Tongue (tissue), 3 donors: ENCODE measurements at places on chromosomes 7 and 10. TPM values are rescaled to one million over a fixed set of nuclear protein-coding genes. Genes with fewer than 3 reads are reported as not detected.

- DNase-seq: no peak
Observed at GRCh38 chr10:102542800-102543418, 39.1 kb downstream of the SUFU start.

GRCh38 chr10:61761825-61762217 lies 99.1 kb downstream of the CABCOCO1 start:
- no peak for DNase-seq

The SPDYE1 gene
- total RNA-seq: not detected

GRCh38 chr7:81165070-81165469 lies 246.2 kb upstream of the SEMA3C start:
- no peak for DNase-seq

DNA sequence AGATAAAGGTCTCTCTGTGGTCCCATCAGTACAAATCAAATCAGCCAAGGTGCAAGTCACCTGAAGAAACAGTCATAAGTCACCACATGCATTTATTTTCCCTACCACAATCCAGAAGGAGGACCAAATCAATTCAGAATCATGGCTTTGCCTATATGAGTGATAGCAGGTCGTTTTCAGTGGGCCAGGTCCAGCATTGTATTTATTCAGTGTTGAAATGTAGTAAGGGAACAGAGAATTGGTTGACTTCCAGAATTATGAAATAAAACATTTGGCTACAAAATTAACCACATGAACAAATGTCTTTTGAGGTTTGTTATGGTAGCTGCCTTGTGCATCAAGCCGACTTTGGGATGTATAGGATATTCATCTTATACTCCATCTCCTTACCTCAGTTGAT lies 88.4 kb downstream of the POLR1F start:
- DNase-seq: peak; percentile 4

DNA sequence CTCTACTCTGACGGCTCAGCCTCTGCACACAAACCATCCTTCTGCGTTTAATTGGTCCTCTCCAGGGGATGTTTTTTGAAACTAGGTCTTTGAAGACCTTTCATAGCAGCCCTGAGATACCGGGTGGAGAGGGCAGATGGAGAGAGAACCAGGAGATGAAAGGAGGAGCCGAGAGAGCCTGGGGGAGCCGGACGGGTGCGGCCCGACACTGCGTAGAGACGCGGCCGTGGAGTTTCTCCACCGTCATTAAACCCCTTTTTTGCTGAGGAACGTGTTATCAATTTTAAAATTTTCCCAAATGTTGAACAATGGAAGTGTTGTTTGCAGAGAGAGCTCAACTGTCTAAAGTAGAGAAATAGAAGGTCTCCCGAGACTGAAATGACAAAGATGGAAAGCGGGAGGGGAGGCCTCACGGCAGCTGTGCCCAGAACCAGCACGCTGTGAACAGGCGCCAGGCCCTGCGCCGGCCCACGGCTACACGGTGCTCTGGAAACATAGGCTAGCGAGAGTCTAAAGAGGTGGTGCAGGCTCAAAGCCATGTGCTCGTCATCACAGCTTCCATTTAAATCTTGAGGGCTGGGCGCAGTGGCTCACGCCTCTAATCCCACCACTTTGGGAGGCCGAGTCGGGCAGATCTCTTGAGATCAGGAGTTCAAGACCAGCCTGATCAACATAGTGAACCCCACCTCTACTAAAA lies 307.0 kb downstream of the PTPRN2 start:
- DNase-seq: no peak

The NUTM2E gene
- 0.41 TPM for total RNA-seq

The PALD1 gene
- total RNA-seq: 19.8 TPM

DNA sequence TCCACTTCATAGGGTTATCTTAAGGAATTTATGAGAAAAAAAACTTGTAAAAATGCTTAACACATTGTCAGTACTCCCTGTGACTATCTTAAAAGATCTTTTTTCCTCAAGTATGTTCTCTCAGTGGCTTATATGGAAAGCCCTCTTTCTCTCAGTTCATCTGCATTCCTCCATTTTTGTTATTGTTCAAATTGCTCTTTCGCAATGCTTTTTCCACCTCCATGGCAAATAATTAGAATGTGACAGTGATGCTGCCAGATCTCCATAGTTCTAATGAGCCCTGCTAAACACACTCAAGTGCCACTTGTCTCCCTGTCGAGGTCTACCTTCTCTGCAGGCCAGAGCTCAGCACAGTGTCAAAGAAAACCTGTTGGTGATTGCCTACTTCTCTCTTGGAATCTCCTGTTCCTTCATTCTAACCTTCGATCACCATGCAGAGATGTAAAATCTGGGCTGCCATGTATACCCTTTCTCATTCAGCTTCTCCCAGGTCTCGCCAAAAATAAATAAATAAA lies 37.2 kb upstream of the ABCB5 start:
- no peak for DNase-seq

The SPDYE2B gene
- total RNA-seq: not detected

- no peak for DNase-seq
Observed at GRCh38 chr7:136940917-136941316, 72.5 kb downstream of the CHRM2 start.

DNA sequence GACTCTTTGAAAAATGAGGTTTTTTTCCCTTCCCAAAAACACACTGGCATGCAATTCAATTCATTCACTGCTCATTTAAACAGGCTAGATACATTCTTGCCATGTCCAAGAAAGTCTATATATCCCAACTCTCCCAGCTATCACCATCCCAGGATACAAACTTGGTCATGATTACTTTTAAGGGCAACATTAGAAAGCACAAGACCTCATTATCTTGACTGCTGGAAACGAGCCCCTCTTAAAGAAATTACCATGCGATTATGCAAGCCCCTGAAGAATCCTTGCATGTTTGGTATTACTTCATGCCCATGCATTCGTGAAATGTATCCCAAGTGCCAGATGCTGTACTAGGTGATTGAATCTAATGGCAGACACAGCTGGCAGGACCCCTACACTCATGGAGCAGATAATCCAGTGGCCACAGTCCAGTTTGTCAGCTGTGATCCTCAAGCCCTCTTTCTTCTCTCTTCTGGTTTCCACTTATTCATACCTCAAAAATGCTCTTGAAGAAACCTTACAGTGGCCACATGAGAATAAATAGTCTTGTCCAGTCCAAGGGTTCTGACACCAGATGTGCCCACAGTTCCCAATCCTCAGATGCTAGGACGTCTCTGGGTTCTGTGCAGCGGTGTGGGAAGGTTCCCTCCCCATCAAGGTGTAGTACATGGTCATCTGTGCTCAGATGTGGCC lies 103.7 kb upstream of the HABP2 start:
- peak; percentile 65 for DNase-seq

DNA sequence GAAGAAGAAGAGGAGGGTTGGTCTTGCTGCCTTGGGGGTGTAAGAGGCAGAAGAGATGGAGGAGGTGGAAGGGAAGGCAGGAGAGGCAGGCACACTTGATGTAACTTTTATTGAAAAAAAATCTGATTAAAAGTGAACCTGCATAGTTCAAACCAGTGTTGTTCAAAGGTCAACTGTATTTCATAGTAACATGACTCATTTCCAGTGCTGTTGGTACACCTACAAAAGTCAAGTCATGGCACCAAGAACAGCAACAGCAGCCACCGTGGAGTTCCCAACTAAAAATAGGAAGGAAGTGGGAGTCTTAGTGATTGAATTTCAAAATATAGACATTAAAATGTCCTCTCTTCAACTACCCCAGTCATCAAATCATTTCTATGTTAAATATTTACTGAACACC lies 88.5 kb downstream of the CTNNA3 start:
- DNase-seq: no peak

The OGDH gene
- total RNA-seq: 198 TPM

DNA sequence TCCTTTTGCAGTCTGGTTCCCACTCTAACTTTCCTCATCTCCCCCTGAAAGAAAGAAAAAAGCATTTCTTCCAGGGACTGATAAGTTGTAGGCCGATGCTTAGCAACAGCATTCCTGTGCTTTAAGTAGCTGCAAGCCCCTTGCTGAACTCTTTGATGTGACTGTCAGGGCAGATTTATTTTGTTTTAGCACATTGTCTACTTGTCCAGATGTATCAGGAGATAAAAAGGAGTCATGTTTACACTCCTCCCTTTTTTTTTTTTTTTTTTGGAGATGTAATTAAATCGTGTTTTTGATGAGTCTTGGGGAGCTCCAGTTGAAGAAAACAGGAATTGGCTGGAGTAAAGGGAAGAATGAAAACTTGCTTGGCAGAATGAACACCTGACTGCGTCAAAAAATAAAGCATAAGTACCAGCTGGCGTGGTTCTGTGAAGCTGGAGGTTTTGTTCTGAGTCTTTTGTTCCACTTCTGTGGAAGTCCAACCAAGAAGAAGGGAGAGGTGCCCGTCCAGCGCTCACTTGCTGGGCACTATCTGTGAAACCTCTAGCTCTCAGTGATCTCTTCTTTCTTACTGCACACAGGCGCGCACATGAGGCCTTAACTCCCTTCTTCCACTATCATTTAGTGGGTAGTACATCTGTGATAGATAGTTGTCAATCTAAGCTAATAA lies 871.7 kb downstream of the LRMDA start:
- DNase-seq: peak; percentile 60

GRCh38 chr7:90188281-90188680 lies 23.3 kb upstream of the STEAP2 start:
- no peak for DNase-seq

The PTER gene
- 9.6 TPM for total RNA-seq
